Activated CD4-positive, alpha-beta T cell treated with anti-CD3 and anti-CD28 coated beads, Interleukin-2, amount 50 U/mL, for 16 hours (primary cell): ENCODE measurements at places on chromosomes 7 and 10.

GRCh38 chr7:10128748-10129147 lies 844.9 kb upstream of the PHF14 start:
- DNase-seq, result no peak

GRCh38 chr10:11539191-11539868 lies 72.1 kb downstream of the USP6NL start:
- no peak for DNase-seq

- no peak for DNase-seq
These were observed 82.7 kb upstream of the C1GALT1 start for GRCh38 chr7:7099584-7100014.

DNA sequence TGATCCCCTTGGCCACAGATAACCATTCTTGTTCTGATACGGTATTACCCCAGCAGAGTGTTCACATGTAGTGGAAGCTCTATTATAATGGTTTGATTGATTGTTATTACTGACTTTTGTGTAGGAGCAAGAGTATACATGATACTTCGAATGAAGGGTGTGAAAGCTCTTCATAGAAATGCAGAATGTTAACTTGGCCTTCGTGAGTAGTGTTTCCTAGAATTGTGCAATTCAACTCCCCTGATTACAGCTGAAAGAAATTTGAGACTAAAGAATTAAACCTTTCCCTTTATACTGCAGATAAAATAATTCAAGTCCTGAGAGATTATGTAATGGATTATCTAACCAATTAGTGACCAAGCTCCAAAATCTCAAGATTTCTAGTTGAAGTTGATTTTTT lies 38.2 kb downstream of the MKLN1 start:
- DNase-seq, result no peak

DNA sequence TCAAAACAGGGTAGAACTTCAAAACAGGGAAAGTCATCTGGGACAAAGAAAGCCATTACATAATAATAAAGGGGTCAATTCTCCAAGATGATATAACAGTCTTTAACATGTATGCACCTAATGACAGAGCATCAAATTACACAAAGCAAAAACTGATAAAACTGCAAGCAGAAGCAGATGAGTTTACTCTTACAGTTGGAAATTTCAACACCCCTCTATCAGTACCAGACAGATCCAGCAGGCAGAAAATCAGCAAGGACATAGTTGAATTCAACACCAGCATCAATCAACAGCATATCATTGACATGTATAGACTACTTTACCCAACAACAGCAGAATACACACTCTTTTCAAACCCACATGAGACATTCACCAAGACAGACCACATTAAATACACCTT lies 233.0 kb upstream of the NEBL start:
- DNase-seq, result no peak

GRCh38 chr10:93947055-93947454 lies 46.7 kb upstream of the PLCE1 start:
- DNase-seq, result no peak

GRCh38 chr10:112584276-112584675 lies 137.3 kb downstream of the VTI1A start:
- DNase-seq, result no peak

GRCh38 chr7:39285256-39285655 lies 280.9 kb upstream of the YAE1 start:
- no peak for DNase-seq

DNA sequence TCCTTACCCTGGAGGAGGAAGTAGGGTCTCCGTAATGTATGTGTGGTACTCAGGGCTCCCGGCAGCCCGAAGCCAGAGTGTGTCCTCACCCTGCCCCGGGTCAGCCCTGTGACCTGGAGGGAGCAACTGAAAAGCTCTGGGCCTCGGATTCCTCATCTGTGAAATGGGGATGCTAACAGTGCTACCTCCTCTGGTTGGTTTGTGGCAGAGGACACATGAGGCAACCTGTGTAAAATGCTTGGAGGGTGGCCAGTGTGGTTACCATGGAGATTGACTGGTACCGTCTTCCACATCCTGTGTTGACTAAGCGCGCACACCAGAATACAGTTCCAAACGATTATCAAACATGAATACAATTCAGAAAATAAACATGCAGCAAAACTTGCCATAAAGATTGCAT lies 163.8 kb upstream of the KLF6 start:
- DNase-seq, result peak; percentile 91

- no peak for DNase-seq
These were observed 328.2 kb downstream of the DNAJB6 start for GRCh38 chr7:157664871-157665633.

- DNase-seq, result no peak
These were observed 12.2 kb downstream of the TLX1 start for GRCh38 chr10:101143345-101143630.

DNA sequence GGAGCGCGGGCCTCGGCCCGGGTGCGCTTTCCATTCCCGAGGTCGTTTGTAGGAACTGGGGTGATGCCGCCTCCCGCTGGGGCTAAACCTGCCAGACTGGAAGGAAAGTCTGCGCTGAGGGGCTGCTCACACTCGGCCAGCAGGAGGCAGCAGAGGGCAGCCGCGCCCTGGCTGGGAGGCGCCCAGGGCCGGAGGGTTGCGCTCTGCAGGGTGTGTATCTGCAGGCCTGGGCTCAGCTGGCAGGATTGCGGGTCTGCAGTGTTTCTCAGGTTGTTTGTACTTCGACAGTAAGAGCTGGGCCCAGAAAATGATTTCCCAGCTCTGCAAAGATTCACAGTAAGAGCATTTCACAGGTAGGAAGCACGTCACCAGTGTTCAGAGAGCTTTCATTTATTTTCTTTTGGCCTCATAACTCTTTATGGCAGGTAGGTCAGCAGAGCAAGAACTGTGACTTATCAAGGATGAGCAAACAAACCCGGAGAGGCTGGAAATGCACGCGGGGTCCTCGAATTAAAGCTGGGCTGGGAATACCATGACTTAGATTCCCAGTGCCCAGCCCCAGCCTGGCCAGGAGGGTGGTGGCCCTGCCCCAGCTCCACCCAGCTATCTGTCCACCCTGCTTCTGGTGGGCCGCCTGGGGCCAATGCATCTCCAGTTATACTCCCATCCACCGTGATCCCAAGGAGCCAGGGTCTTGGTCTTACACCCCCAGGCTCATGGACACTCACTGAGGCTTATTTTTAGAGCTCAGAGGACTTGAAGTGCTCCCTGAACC lies 15.2 kb upstream of the PPP2R2D start:
- DNase-seq, result peak; percentile 72

DNA sequence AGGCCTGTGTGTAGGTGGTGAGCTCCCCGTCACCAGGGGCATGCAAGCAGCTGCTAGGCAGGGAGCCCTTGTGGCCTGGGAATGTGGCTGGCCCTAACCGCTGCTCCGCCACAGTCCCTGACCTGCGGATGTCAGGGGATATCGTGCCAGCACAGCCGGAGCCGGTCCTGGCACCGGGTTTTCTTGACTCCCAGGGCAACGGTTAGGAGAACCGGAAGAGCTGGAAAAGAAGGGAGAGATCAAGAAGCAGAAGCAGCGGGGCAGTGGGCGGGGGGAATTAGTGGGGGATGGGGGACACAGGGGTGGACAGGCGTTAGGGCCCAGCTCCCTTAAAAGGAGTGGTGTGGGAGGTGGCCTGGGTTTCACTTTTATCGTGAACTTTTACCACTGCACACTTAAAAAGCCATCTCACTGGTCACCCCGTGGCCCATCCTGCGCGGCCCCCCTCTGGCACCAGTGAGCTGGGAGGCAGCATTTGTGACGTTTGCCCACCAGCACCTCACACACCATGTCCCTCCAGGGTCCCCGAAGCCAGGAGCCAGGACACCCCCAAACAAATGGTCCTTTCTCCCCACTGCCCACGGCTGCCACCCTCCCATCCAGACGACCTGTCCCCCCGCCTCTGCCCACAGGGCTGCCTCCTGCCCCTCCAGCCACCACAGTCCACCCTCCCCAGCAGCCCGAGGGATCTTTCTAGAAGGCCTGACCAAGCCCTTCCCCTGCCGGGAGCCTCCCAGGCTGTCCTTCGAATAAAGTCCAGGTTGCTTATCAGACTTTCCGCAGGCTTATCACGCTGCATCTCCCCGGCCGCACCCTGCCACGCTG lies 1.8 kb upstream of the MICALL2 start:
- no peak for DNase-seq

- no peak for DNase-seq
These were observed 148.0 kb upstream of the SH2B2 start for GRCh38 chr7:102138676-102139075.

- DNase-seq, result no peak
These were observed 32.5 kb downstream of the DYDC1 start for GRCh38 chr10:80324086-80324485.

GRCh38 chr7:93048136-93048930 lies 69.4 kb downstream of the SAMD9 start:
- DNase-seq, result no peak

DNA sequence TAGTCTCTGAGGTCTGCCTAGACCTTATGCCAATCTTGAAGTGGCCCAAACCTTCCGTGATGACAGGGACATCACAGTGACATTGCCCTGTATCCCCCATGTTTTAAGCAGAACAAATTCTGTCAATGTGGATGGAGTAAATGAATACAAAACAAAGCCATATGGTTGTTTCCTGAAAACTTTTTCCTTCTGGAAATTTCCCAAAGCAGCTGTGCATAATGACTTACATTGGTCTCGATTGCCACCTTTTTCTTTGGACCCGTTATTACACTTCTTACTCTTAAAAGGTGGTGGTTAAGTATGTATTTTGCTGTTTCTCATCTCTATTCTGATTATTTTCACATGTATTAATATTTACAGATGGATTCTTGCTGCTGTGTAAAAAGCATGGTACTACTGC lies 411.2 kb upstream of the KLF6 start:
- DNase-seq, result no peak

GRCh38 chr7:70660154-70660818 lies 471.7 kb upstream of the GALNT17 start:
- DNase-seq, result peak; percentile 26

DNA sequence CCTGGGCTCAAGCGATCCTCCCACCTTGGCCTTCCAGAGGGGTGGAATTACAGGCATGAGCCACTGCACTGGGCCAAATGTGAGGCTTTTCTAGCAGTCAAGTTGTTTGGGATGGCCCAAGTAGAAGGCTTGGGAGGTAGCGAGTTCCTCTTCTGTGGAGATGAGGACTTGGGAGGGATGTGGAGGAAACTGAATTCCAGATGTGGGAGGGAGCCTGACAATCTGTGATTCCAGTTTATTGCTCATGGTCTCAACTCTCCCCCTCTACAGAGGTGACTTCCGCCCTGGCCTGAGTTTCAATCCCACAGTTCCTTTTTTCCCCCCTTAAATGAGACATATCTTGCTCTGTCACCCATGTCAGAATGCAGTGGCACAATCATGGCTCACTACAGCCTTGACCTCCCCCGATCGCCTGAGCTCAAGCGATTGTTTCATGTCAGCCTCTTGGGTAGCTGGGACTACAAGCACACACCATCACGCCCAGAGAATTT lies 3.4 kb downstream of the STYXL1 start:
- no peak for DNase-seq

DNA sequence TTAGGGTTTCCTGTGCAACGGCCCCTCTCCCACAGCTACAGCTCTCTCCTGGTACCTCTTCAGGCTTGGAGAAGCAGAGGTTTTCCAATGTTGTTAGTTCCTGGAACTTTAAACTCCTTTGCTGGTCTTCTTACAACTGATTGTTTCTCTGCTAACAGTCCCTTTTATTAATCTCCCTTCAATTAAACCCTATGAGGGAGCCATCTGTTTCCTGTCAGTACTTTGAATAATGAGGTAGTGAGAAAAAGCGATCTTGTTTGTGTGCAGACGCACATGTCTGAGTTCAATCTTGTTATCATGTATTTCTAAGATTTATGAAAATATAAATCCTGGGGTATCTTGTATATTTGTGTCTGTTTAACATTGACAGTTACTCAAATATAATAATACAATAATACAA lies 102.4 kb downstream of the MDFIC start:
- no peak for DNase-seq

- no peak for DNase-seq
These were observed 142.0 kb downstream of the ARID5B start for GRCh38 chr10:62043421-62044021.

DNA sequence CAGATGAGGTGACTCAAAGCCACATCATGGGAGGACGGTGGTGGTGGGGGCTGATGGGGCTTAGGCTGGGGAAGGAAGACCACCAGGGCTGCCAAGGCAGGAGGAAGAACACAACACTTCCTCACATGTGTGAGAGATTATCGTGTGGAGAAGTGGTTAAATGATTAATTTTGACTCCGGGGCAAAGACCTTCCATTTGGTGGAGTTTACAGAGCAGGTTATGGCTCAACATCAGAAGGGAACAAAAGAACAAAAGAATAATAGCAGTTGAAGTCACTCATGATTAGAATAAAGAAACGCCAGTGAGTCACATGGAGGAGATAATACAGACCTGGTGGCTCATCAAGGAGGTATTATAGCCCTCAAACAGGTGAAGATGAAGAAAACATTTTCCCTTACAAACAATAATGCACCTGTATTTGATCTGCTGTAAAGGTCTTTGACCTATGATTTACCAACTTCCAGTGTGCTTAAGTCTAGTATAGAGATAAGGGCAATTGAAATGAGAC lies 170.1 kb downstream of the PKD1L1 start:
- DNase-seq, result no peak

DNA sequence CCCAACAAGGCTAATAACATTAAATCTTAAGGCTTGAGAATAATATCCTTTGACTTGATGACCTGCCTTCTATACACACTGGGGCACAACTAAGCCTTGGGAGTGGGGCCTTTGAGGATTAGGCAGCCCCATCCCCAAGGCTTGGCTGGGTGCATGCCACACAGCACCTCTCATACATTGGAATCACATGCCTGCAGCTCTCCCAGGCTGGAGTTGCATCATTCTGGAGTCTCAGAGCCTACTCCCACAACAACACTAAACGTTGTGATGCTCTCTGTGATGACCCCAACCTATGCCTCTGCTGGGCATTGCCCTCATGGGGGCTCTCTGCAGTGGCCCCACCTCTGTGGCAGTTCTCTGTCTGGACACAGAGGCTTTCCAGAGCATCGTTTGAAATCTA lies 31.9 kb upstream of the SGCE start:
- no peak for DNase-seq

DNA sequence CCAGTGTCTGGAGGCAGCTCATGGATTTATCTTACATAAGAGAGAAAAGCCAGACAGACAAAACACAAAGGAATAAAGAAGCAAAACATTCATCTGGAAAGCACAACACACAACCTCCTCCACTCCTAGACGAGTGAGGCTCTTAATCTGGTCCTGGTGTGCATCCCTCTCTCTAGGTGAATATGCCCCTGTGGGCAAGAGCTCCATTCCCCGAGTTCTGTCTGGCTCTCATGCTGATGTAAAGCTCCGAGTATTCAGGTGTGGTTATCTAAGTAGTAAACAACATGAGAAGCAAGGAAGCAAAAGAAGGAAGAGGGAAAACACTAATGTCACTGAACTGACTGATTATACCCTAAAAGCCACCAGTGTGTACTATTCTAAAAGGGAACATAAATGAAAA lies 47.9 kb upstream of the FEZF1 start:
- DNase-seq, result no peak

GRCh38 chr10:78717200-78717599 lies 351.6 kb upstream of the ZMIZ1 start:
- no peak for DNase-seq

GRCh38 chr10:76665029-76665428 lies 972.6 kb downstream of the KCNMA1 start:
- no peak for DNase-seq
